ENCODE measurements at places on chromosomes 3 and 15.
A peak's percentile ranks its signal among the peaks of the same experiment; 100 is the strongest.

- DNase-seq = peak; percentile 9
Measured at GRCh38 chr15:66827039-66827697, 125.1 kb downstream of the SMAD6 start.

GRCh38 chr3:190012314-190012782 lies 108.3 kb downstream of the P3H2 start:
- DNase-seq = no peak

- no peak for DNase-seq
Measured at GRCh38 chr3:138768946-138769345, 65.8 kb downstream of the PIK3CB start.

- no peak for DNase-seq
Measured at GRCh38 chr3:83248454-83248853, 1487.0 kb upstream of the GBE1 start.

Measured in tibial artery (tissue), 4 donors.